SK-MEL-5 (cell line): ENCODE measurements at places on chromosomes 1 and 21.

DNA sequence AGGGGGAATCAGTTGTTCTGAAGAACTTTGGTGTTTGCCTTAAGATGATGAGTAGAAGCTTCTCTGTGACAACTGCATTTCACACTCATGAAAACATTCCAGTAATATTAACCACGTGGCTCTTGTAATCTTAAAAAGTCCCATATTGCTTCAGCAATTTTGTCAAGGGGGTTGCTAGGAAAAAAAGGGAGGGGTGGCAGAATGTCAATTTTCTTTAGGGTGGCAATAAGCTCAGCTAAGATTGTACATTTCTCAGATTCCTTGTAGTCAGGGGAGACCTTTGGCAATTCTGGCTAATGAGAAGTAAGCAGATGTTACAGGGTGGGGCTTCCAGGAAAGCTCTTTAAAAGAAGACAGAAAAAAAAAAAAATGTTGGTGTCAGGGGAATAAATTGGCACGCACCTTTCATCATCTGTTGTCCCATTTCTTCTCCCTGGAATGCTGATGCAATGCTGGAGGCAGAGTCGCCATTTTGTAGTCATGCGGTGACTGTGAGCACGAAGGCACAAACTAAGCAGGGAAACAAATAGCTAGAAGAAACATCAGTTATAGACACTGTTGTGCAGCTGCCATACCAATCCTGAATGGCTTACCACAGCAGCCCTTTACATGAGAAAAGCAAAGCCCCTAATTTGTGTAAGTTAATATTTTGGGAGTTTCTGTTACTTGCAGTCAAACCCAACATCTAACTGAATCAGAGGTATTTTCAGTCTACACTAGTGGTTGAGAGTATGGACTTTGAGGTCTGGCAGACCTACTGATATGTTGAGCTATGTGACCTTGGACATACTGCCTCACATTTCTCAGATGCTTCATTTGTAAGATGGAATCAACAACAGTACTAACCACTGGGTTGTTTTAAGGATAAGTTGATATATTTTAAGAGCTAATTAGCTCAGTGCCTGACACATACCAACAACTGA lies 56.1 kb upstream of the MRPS6 start:
- DNase-seq: no peak

- no peak for DNase-seq
Measured at GRCh38 chr1:168420177-168420576, 123.6 kb downstream of the XCL2 start.

GRCh38 chr1:229264487-229264886 lies 6.4 kb upstream of the RAB4A start:
- peak; percentile 16 for DNase-seq

DNA sequence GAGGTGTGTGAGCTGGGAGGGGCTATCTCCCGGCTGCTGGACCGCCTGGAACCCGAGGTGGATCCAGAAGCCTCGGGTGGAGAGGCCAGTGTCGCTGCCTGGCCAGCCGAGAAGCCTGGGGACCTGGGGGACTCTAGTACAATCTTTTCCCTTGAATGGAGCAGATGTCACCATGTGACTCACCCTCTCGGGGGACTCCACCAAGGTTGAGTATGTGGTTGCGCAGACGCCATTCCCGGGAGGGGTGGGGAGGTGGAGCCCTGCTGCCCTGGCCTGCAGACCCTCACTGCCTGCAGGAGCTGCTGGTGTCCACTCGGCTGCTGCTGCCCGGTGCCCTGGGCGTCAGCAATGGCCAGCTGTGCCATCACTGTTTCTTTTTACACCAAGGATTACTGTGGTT lies 40.3 kb downstream of the TP73 start:
- no peak for DNase-seq

- DNase-seq: no peak
Measured at GRCh38 chr1:24325587-24326449, 6.7 kb downstream of the GRHL3 start.

DNA sequence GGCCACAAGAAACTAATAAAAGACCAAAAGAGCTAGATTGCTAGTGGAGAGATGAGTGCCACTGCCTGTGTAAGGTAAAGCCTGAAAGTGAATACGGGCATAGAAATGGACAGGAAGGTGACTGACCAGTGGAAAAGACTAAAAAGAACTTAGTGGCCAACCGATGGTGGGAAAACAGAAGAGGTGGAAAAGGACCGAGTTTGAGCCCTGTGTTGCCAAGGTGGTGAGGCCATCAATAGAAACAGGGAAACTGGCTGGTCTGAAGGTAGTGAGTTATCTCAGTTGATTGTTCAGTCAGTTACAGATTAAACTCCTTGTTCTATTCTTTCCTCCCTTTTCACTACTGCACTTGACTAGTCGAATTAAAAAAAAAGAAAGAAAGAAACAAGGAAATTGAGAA lies 2.5 kb downstream of the WDR77 start:
- DNase-seq: no peak

- no peak for DNase-seq
Measured at GRCh38 chr1:5317391-5317790, 663.0 kb downstream of the AJAP1 start.

DNA sequence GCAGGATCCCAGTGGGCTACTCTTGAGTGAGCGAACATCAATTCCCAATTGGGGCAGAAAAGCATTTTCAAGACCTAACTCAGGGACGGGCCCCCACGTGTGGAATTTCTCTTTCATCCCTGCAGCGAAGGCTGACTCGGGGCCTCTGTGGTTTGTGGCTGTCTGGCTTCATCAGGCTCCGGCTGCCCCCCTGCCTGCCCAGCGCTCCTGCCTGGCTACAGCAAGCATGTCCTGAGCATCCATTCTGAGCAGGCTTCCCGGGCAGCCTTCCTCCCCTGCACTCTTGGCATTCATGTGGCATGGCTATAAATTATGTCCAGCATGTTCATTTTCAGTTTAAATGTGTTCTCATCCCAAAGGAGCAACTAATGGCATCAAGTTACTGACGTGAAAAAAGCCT lies 588.1 kb downstream of the KIF26B start:
- no peak for DNase-seq

DNA sequence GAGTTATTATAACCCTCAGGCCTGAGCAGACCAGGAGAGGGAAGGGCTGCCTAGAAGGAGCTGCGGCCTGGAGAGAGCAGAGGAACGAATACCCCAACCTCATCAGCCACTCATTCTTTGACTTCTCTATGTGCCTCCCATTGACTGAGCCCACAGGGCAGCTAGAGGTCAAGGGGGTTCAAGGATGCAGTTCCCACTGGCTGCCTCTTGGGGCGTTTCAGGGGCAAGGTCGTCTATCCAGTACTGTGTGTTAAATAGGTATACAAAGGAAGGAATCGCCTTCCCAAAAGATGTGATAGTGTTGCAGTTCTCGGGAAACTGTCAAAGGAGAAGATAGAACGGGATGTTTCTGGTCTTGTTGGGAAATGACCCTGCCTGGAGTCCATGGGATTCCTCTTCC lies 250.6 kb downstream of the PRDM2 start:
- peak; percentile 34 for DNase-seq

- DNase-seq: no peak
Measured at GRCh38 chr1:208821939-208822338, 577.8 kb upstream of the PLXNA2 start.

DNA sequence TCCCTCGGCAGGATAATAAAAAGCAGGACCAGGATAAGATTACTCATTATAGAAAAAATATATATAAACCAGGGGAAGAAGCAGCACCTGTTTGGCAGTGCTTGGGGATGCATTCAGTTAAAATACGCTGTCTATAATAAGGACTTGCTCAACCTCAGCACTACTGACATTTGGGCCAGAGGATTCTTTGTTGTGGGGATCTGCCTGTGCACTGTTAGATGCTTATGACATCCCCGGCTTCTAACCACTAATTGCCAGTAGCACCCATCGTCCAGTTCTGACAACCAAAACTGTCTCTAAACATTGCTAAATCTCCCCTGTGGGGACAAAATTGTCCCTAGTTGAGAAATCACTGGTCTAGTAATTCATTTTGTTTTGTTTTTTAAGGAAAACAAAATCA lies 242.1 kb downstream of the SLC45A1 start:
- DNase-seq: no peak

GRCh38 chr1:246108278-246108925 lies 398.7 kb downstream of the SMYD3 start:
- no peak for DNase-seq

DNA sequence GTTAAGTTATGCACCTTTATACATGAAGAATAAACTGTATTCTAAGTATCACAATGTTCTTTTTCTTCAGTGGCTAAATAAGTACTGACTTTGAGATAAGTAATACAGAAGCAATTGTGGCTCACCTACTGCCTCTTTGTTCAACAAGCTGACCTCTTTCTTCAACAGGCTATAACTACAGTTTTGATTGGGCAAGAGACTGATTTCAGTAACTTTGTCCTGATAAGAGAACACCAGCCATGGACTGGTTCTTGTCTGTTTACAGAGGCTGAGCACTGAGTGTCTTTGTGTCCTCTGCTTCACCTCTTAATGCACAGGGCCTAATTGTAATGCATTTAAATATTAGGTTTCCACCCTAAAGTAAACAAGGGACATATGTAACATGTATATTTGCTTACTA lies 34.6 kb upstream of the PDE4B start:
- no peak for DNase-seq

DNA sequence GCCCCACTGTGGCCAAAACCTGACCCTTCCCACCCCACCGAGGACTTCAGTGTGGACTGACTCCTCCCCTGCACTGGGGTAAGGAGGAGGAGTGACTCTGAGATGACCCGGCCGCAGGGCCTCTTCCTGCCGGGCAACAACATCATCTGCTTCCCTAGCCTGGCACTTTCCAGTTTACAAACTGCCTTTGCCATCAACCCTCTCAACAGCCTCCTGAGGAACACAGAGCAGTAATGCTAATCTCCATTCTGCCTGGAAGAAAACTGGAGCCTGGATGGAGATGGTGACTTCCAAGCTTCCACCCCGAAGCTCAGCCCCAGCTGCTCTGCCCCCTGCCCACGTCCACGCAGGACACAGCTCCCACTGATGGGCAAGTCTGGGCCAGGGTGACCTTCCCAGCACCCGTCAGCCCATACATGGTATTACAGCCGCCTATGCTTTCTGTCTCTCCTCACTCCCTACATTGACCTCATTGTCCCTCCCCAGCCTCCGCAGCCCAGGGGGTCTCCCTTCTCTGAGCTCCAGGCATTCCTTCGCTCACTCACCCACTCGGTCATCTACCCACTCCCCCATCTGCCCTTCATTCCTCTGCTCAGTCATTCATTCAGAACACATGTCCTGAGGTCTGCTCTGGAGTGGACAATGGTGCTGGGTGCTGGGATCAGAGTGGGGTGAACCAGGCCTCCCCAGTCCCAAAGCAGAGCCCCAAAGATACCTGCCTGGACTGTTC lies 34.2 kb downstream of the RAP1GAP start:
- DNase-seq: no peak

GRCh38 chr1:50208315-50208714 lies 99.6 kb downstream of the ELAVL4 start:
- no peak for DNase-seq

- DNase-seq: no peak
Measured at GRCh38 chr1:98824736-98825135, 163.2 kb downstream of the SNX7 start.

- DNase-seq: no peak
Measured at GRCh38 chr1:114272593-114272992, 118.9 kb upstream of the SYT6 start.
